ENCODE measurements at places on chromosomes 1 and 21. TPM values are rescaled to one million over a fixed set of nuclear protein-coding genes. Genes with fewer than 3 reads are reported as not detected.

Gene URB2
- 12.3 TPM for total RNA-seq

Gene SDC3
- total RNA-seq = 0.12 TPM

DNA sequence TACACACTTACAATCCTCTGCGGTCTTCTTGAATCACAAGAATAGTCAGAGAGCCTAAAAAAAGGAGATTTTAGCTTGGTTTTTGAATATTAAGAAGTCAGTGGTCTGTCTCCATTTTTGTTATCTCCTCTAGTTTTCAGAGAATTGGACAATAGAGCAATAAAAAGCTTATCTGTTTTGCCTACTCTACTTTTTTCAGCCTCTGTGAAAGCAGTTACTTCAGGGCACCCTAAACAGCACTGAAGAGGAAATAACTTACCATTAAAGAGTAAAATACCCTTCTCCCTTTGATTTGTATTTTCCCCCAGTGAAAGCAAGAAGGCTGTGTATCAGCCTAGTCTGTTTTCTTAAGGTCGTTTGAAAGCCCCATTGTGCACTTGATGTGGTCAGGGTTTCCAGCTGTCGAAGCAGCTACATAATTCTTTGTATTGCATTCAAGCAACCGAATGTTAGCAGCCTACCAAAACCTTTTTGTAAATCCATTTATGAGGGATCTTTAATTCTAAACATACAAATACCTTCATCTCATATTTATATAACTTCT, 1.0 kb downstream of the NTMT2 start:
- H3K36me3 ChIP-seq = no peaks in the 10 kb centered on the region
- peaks cover 15% of the 10 kb centered on the region for H3K4me1 ChIP-seq
- H3K4me3 ChIP-seq = peak overlapping the region; percentile 32
- no peak for DNase-seq
- peaks cover 7% of the 10 kb centered on the region for H3K27me3 ChIP-seq

- no peak overlapping the region for H3K27ac ChIP-seq
- peaks cover 1% of the 10 kb centered on the region for H3K36me3 ChIP-seq
- H3K27me3 ChIP-seq = no peaks in the 10 kb centered on the region
- DNase-seq = no peak
- H3K4me1 ChIP-seq = peaks cover 7% of the 10 kb centered on the region
Observed at GRCh38 chr1:63603810-63604209, 10.6 kb downstream of the PGM1 start.

DNA sequence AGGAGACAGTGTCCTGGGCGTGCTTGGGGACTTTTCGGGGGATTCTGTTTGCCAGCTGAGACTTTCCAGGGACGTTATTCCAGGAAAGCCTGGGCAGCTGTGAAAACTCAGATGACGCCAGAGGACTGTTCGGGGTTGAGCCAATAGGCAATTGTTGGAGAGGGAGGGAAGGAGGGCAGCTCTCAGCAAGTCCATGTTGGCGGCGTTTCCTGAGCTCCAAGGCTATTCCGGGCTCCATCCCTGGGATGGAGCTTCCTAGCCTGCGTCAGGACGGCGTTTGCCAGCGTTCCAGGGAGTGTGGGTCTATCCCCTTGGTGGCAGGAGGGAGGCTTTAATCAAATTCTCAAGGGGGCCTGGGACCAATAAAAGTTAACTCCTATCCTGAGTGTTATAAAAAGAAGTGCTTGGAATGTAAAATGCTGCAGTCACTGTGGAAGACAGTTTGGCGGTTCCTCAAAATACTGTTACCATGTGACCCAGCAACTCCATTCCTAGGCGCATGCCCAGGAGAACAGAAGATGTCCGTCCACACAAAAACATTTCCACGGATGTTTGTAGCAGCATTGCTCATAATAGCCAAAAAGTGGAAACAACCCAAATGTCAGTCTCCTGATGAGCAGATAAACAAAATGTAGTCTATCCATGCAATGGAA, 15.2 kb downstream of the SLC27A3 start:
- peak overlapping the region; percentile 54 for H3K4me3 ChIP-seq
- DNase-seq = no peak

DNA sequence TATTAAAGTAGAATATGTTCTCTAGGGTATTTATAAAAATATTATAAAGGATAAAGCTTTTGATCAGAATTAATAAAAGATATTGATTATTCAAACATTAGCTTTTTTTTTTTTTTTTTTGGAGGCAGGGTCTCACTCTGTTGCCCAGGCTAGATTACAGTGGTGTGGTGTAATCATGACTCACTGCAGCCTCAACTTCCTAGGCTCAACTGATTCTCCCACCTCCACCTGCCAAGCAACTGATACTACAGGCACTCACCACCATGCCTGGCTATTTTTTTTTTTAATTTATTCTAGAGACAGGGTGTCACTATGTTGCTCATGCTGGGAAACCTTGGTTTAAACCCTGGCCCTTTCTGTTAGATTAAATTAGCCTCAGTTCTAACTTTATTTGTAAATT, 188.3 kb downstream of the CLEC20A start:
- DNase-seq = no peak
- no peak overlapping the region for H3K4me3 ChIP-seq
- H3K4me1 ChIP-seq = no peaks in the 10 kb centered on the region
- no peak overlapping the region for H3K27ac ChIP-seq
- peaks cover 12% of the 10 kb centered on the region for H3K27me3 ChIP-seq

DNA sequence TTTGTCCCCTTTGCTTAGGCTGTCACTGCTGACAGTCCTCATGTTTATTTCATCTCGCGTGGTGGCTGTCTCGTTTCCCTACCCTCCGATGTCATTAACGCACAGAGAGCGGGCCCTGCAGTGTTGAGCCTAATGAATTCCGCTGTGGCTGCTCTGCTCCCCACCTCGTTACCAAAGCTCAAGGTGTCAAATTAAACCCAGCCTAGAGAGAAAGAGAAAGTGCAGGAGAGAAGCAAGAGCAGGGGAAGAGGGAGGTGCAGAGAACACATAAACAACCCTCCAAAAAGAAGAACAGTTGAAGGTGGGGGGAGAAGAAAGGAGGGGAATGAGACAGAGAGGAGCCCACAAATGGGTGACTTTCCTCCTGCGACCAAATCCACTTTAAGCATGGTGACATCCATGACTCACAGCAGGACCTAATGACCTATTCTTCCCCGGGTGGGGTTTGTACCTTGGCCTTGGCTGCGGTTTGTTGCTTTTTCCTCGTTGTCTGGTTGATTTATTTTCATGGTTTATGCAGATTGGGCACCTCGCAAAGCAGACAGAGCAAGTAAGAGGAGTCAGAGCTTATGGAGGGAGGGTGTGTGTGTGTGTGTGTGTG, 92.5 kb downstream of the PBX1 start:
- peaks cover 7% of the 10 kb centered on the region for H3K4me1 ChIP-seq
- peaks cover 2% of the 10 kb centered on the region for H3K36me3 ChIP-seq
- no peak overlapping the region for H3K27ac ChIP-seq

DNA sequence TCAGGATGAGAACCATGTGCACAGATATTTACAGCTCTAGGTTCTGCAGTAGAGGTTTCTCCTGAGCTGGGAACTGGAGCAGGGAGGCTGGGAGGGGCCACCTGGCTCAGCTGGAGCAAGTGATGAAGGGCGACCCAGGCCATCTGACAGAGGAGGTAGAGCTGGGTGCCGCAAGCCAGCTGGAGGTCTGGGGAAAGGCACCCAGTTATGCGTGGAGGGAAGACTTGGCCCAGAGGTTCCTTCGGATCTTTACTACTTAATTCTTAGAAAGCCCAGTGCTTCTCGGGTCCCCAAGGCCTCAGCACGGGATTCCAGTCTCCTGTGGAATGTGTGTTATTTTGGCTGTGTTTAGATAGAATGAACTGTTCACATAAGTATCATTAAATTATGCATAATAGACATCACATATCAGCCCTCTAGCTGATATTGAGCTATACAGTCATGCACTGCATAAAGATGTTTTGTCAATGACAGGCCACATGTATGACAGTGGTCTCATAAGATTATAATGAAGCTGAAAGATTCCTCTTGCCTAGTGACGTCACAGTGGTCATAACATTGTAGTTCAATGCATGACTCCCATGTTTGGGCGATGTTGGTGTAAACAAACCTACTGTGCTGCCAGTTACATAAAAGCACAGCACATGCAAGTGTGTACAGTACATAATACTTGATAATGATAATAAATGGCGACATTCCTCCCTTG, 245.1 kb downstream of the RHOU start:
- H3K27me3 ChIP-seq = no peaks in the 10 kb centered on the region
- no peak overlapping the region for H3K27ac ChIP-seq
- no peaks in the 10 kb centered on the region for H3K36me3 ChIP-seq
- no peak for DNase-seq

- H3K27ac ChIP-seq = no peak overlapping the region
- H3K4me3 ChIP-seq = no peak overlapping the region
- H3K4me1 ChIP-seq = no peaks in the 10 kb centered on the region
- no peaks in the 10 kb centered on the region for H3K27me3 ChIP-seq
- DNase-seq = no peak
Observed at GRCh38 chr1:76659171-76659940, 207.9 kb upstream of the ST6GALNAC5 start.

DNA sequence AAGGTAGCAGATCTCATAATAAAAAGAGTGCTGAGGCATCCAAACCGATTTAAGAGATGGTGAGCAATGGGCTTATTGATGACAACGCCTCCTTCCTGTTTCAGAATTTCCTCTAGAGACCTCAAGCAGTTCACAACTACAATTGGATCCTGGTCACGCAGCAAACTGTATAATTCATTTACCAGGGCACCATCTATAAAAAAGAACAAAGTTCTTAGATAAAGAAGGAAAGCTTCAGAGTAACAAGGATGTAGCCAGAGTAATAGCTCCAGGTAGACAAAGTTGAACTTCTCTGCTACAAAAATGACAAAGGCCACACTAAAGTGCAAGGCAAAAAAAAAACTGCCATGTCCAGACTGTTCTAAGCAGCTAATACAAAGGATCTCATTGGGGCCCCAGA, 3.4 kb downstream of the AP4B1 start:
- H3K36me3 ChIP-seq = peaks cover 26% of the 10 kb centered on the region
- no peaks in the 10 kb centered on the region for H3K27me3 ChIP-seq
- no peak for DNase-seq
- H3K27ac ChIP-seq = peak overlapping the region; percentile 87
- H3K4me1 ChIP-seq = peaks cover 67% of the 10 kb centered on the region
- no peak overlapping the region for H3K4me3 ChIP-seq

Data from activated T-cell treated with anti-CD3 and anti-CD28 coated beads, Interleukin-2, amount 50 U/mL, for 72 hours (primary cell).